Hematopoietic multipotent progenitor cell treated with erythropoietin and hydrocortisone succinate and interleukin-3 and kit ligand, for 6 days (in vitro differentiated cells): ENCODE measurements at places on chromosomes 12 and 14.

GRCh38 chr14:35020713-35021112 is 25.4 kb upstream of the FAM177A1 start:
- DNase-seq: no peak

GRCh38 chr14:50272498-50272897 is 39.5 kb downstream of the L2HGDH start:
- peak; percentile 16 for DNase-seq

GRCh38 chr12:102331419-102331818 is 133.8 kb upstream of the PMCH start:
- no peak for DNase-seq

DNA sequence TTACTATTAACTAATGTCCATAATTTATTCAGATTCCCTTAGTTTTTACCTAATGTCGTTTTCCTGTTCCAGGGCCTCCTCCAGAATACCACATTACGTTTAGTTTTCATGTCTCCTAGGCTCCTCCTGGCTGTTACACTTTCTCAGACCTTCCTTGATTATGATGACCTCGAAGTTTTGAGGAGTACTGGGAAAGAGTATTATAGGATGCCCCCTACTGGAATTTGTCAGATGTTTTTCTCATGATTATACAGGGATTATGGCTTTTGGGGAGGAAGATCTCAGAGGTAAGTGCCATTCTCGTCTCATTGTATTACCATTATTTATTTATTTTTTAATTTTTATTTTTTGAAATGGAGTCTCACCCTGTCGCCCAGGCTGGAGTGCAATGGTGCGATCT is 17.7 kb upstream of the C1S start:
- DNase-seq: peak; percentile 82

- DNase-seq: no peak
Measured at GRCh38 chr12:25455696-25456095, 97.4 kb downstream of the LMNTD1 start.

DNA sequence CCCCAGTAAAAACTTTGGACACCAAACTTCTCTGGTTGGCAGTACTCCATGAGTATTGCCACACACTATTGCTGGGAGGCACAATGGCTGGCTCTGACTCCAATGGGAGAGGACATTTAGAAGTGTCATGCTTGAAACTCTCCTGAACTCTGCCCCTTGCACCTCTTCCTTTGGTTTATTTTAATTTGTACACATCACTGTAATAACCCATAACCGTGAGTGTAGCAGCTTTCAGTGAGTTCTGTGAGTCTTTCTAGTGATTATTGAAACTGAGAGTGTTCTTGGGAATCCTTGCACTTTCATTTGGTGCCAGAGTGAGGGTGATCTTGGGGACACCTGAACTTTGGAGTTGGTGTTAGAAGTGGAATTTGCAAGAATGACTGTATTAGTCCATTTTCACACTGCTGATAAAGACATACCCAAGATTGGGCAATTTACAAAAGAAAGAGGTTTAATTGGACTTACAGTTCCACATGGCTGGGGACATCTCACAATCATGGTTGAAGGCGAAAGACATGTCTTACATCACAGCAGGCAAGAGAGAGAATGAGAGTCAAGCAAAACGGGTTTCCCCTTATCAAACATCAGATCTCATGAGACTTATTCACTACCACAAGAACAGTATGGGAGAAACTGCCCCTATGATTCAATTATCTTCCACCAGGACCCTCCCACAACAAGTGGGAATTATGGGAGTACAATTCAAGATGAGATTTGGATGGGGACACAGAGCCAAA is 41.3 kb upstream of the CEP83 start:
- DNase-seq: no peak

GRCh38 chr12:121579190-121579791 is 1.5 kb downstream of the KDM2B start:
- peak; percentile 75 for DNase-seq

DNA sequence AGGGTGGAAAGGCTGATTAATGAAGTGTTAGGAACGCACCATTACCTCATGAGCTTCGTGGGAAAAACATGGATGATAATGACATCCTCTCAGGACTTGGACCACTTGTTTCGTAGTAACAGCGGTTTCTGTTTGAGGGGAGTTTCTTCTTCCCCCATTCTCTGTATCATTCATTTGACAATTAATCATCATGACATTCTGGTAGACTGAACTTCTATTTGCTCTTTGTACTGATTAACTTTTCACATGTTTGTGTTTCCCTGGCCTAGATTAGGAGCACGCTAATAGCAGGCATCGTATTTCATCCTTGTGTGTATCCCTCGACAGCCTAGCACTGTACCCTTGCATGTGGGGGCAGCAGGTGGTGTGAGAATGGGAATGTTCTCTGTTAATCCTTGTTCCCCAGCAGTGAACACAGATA is 8.0 kb downstream of the LRRC74A start:
- no peak for DNase-seq

GRCh38 chr12:121578230-121579189 is 2.3 kb downstream of the KDM2B start:
- peak; percentile 39 for DNase-seq

GRCh38 chr14:92465353-92466055 is 48.1 kb upstream of the RIN3 start:
- DNase-seq: no peak

DNA sequence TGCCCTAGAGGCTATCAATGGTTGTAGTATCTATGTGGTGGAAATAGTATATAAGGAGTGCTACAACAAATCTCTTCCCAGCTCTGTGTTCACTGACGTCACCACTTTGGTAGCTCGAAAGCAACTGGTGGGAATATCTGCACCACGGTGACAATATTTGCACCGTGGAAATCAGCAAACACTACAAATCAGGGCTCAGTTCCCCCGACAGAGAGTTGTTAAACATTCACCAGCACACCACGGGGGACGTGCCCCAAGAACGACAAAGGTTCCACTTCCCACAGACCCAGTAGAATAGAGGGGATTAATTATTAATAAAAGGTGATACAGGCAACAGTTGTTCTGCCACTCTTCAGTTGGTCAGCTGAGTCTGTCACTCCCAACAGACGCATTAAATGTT is 98.4 kb downstream of the CCDC60 start:
- no peak for DNase-seq

- no peak for DNase-seq
Measured at GRCh38 chr12:113054948-113055486, 1.5 kb upstream of the DTX1 start.

DNA sequence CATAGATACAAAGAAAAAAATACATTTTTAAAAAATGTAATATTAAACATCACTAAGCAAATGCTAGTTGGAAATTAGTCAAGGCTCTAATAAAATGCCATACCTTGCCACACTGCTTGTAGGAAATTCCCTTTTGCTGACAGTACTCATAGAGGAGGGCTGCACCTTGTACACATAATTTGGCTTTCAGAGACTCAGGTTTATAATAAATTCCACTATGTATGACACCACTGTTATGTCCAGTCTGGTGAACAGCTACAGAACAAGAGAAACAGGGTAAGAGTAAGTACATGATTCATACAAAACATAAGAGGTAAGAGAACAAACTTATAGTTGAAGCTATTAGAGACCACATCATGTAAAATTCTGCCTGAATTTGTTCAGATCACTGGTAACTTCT is 10.1 kb downstream of the L2HGDH start:
- DNase-seq: no peak

DNA sequence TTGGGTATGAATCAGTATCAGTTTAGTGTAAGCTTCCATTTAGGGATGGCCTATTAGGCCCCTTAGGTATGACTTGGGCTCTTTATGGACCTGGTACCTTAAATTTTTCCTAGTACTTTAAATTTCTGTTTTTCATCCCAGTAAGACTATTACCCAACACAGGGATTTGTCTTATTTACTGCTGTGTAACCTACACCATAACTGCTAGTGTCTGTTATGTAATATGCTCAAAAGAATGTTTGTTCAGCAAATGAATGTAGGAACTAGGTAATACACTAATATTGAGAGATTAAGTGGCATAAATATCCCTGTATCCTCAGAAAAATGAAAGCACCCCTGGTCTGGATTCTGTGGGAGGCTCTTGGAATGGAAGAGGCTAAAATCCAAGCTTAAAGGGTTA is 63.7 kb upstream of the YARS2 start:
- no peak for DNase-seq

GRCh38 chr14:22155571-22155970 is 433.5 kb downstream of the DAD1 start:
- DNase-seq: no peak

GRCh38 chr12:47360771-47361388 is 281.1 kb upstream of the AMIGO2 start:
- DNase-seq: peak; percentile 59

GRCh38 chr12:108247130-108247529 is 92.0 kb downstream of the CMKLR1 start:
- no peak for DNase-seq

DNA sequence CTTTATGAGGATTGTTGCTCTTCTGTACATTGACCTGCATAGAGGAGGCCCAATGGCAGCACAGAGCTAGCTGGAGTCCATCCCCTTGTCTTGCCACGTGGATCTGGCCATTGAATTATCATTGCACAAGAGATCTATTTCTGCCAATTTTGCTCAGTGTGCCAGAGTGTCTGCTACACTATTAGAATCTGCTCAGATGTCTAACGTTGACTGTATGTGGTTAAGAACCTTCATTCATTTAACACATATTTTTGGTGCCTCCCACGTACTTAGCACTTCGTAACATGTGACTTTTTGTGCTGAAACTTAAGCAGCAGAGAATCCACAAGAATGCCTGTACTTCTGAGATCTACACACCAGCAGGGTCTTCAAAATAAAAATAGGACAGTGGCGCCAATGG is 166.0 kb upstream of the VASH1 start:
- DNase-seq: no peak

- DNase-seq: no peak
Measured at GRCh38 chr14:40494483-40494882, 1062.2 kb upstream of the FBXO33 start.

DNA sequence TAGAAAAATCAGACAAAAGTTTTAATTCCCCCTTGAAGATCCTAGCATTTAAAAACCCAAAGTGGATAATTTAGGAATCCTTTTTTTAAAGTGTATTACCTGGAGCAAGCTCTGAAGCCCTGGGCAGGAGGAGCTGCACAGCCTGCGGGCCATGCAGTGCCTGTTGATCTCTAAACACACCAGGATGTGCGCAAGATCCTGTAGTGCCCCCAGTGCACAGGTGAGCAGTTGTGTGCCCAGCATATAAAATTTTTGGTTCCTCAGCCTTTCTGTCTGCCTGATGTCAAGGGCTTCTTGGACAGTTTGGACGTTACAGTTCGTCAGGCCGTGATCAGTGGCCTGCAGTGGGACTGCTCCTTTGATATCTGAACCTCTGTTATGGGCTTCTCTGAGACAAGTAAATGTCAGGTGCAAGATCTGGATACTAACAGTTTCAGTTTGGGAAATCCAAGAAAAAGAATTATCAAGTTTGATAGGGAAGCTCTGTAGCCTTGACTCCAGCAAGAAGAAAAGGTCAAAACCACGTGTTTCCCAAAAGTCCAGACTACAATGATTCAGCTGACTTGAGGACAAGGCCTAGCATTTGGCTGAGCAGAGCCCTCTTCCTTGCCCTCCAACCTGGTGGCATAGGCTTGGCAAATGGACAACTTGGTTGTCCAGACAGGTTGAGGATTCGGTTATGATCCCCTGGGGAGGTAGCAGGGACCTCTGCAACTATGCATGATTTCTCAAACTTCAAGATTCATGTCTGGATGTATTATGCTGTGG is 1.0 kb downstream of the ATXN7L3B start:
- peak; percentile 50 for DNase-seq

DNA sequence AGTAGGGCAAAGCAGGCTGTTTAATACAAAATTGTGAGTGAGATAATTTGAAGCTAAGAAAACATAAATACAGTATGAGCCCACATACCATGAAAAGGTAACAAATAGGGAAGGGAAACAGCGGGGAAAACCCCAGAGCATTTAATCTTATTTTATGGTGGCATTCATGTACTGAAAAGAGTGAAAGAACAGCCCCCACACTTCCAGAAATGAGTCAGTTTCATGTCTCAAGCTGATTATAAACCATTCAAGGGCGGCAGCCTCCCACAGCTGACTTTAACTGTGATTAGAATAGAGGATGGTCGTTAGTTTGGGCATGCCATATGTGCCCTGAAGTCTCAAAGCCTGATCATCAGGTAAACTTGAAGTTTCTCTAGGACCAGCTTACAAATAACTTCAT is 64.5 kb downstream of the FOXG1 start:
- DNase-seq: no peak
